Anterior cingulate cortex (tissue), 58 donors: ENCODE measurements at places on chromosomes 7 and 10.

GRCh38 chr7:36741866-36742265 is 17.6 kb upstream of the AOAH start:
- no peak for DNase-seq

GRCh38 chr10:86162696-86163400 is 203.7 kb downstream of the GRID1 start:
- no peak for DNase-seq

DNA sequence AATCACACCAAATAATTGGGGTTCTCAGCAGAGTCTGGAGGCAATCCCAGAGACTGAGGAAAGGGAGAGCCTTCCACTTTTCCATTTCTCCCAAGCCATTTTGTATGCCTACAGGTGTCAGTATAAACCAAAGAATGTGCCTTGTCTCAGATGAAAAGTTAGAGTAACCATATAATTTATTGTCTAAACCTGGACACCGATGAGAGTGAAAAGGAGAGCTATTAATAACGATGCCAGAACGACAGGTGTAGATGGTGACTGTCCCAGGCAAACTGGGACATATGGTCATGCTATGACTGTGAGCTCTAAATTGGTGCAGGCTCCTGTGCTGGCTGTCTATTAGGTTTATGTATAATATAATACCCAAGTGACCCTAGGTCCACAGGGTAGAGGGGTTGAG is 219.6 kb downstream of the ARHGAP12 start:
- no peak for DNase-seq

- no peak for DNase-seq
Measured at GRCh38 chr7:23117841-23118240, 12.3 kb downstream of the KLHL7 start.

GRCh38 chr10:64113792-64114191 is 592.6 kb downstream of the REEP3 start:
- DNase-seq: no peak

- DNase-seq: no peak
Measured at GRCh38 chr7:17773289-17773626, 167.0 kb downstream of the SNX13 start.

DNA sequence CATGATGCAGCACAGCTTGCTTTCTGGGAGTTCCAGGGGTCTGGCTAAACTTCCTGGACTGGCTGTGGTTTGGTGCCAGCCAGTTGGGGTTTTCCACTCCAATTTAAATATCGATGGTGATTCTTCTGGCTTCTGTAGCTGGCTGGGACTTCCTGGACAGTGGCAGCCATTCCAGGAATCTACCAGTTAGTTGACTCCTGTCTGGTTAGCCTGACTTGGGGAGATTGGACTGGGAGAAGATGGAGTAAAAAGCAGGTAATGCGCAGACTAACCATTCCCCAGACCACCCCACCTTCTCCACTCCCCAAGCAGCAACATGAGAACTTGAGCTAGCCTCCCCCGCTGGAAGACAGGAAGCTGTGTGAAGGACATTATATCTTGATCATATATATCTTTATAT is 6.3 kb upstream of the PIP4K2A start:
- DNase-seq: no peak

GRCh38 chr7:127290116-127290655 is 37.4 kb upstream of the GRM8 start:
- no peak for DNase-seq

DNA sequence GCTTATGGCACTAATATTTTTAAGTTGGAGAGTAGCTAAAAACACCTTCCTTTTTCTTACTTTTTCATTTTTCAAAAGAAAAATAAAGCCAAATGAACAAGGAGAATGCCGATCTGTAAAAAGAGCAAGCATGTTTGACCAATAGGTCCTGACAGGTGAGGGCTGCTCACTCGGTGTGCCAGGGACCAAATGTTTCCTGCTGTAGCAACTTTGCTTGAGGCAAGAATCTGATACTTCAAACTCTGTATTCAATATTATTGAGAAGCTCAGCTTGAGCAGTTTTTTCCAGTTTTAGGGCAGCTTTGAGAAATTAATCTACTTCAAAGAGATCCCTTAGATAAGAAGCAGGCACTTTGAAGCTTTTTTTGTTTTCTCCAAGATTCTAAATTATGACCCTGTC is 298.1 kb downstream of the BICC1 start:
- no peak for DNase-seq

- no peak for DNase-seq
Measured at GRCh38 chr7:107700570-107700969, 39.9 kb downstream of the SLC26A4 start.
